ENCODE measurements at places on chromosomes 3 and 15. TPM values are rescaled to one million over a fixed set of nuclear protein-coding genes. Genes with fewer than 3 reads are reported as not detected.

DNA sequence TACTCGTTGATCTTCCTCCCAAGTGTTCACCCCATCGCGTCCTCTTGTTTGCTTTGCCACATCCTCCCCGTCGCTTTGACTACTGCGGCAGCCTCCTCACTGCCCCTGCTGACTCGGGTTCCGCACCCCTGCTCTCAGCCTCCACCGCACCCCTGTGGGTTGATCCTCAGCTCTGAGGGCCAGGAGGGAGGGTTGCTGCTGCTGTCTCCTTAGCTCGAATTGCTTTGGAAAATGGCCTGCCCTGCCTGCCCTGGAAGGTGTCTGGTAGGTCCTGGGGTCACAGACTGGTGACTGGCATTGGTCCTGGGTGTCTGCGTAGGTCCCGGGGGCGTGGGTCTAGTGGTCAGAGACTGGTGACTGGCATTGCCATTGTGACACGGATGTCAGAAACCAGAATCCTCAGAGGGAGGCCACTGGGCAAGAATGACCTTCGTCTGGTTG is 9.4 kb downstream of the MUC4 start:
- H3K27me3 ChIP-seq = peaks cover 6% of the 10 kb centered on the region
- H3K27ac ChIP-seq = peak overlapping the region; percentile 86
- peaks cover 31% of the 10 kb centered on the region for H3K36me3 ChIP-seq
- DNase-seq = peak; percentile 62

SAMMSON gene
- total RNA-seq = not detected

- H3K36me3 ChIP-seq = no peaks in the 10 kb centered on the region
- no peaks in the 10 kb centered on the region for H3K4me1 ChIP-seq
- no peak overlapping the region for H3K27ac ChIP-seq
- H3K4me3 ChIP-seq = no peak overlapping the region
Measured at GRCh38 chr15:79447060-79447459, 14.9 kb downstream of the MINAR1 start.

DNA sequence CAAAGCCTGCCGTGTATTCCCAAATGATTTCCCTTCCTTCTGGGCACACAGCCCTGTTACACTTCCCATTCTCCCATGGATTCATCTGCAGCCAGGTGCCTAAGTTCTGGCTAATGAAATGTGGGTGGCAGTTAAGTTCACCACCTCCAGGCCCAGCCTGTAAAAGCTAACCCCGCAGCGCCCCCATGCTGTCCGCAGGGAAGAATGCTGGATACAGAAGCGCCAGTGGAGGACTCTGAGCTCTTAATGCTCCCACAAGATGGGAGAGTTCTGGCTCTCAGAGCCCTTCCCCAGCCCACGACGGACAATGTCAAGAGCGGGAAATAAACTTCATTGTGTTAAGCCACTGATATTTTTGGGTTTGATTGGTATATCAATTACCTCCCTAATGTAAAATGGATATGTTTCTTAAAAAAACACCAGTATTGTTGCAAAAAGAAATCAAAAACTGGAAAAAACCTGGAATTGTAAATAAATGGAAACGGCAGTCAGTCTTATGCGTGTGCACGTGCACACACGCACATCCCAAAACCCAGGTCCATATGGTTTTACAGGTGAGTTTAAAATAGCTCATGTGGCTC is 37.7 kb upstream of the FGD5 start:
- DNase-seq = peak; percentile 35
- no peak overlapping the region for H3K4me3 ChIP-seq
- no peak overlapping the region for H3K27ac ChIP-seq

DNA sequence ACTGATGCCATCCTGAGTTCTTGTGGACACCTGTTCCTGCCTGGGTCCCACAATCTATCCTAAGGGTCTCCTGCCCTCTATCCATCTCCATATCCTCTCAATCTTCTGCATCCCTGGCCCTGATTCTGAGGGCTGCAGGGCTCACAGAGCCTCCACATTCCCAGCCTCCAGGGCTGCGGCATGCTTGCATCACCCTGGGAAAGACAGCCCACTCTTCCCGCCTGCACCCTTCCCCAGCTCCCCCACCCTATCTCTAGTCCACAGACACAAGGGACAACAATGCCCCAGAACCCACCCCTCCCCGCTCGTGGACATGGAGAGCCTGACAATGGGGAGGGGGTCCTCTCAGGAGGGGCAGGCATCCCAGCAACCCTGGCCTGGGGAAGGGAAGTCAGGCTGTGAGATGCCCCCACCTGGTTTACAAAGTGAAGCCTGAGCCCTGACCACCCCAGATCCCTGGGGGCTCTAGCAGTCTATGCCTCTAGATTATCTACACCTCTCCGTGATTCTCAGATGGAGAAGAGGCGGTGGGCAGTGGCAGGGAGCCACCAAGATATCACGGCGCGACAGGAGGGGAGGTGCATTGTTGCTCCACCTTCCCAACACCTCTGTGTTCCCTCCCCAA is 10.3 kb downstream of the SEMA3G start:
- no peaks in the 10 kb centered on the region for H3K27me3 ChIP-seq
- H3K4me1 ChIP-seq = peaks cover 1% of the 10 kb centered on the region
- H3K36me3 ChIP-seq = no peaks in the 10 kb centered on the region
- no peak overlapping the region for H3K27ac ChIP-seq
- no peak overlapping the region for H3K4me3 ChIP-seq
- DNase-seq = no peak

- no peaks in the 10 kb centered on the region for H3K27me3 ChIP-seq
- H3K4me1 ChIP-seq = no peaks in the 10 kb centered on the region
- H3K4me3 ChIP-seq = no peak overlapping the region
- no peak for DNase-seq
Measured at GRCh38 chr3:90132197-90132596, 1024.8 kb downstream of the EPHA3 start.

- no peak overlapping the region for H3K27ac ChIP-seq
- no peaks in the 10 kb centered on the region for H3K4me1 ChIP-seq
- no peak for DNase-seq
- H3K4me3 ChIP-seq = no peak overlapping the region
Measured at GRCh38 chr3:110414855-110415254, 656.8 kb upstream of the NECTIN3 start.

DMXL2 gene
- total RNA-seq = 9.3 TPM

GRCh38 chr3:30187366-30187765 is 419.0 kb upstream of the TGFBR2 start:
- H3K27ac ChIP-seq = no peak overlapping the region
- H3K36me3 ChIP-seq = no peaks in the 10 kb centered on the region
- DNase-seq = no peak
